CD14-positive monocyte (primary cell): ENCODE measurements at places on chromosomes 11 and 22.
A peak's percentile ranks its signal among the peaks of the same experiment; 100 is the strongest.

- peak; percentile 33 for DNase-seq
Observed at GRCh38 chr11:11966826-11967668, 41.4 kb downstream of the DKK3 start.

- DNase-seq: no peak
Observed at GRCh38 chr11:127804747-127805400, 782.5 kb downstream of the ETS1 start.

DNA sequence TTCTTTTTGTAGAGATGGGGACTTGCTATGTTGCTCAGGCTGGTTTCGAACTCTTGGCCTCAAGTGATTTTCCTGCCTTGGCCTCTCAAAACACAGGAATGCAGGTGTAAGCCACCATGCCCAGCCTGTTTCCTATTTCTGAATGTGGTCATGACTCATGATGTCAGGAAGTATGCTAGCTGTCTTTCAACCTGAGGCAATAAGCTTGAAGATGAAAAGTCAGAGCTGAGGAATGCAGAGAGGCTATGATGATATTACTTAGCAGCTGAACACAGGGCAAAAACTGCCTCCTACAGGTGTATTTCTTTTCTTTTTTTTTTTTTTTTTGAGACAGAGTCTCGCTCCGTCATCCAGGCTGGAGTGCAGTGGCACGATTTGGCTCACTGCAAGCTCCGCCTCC, 9.0 kb upstream of the NUCB2 start:
- no peak for DNase-seq

GRCh38 chr11:132278801-132279574, 908.6 kb downstream of the NTM start:
- DNase-seq: no peak

DNA sequence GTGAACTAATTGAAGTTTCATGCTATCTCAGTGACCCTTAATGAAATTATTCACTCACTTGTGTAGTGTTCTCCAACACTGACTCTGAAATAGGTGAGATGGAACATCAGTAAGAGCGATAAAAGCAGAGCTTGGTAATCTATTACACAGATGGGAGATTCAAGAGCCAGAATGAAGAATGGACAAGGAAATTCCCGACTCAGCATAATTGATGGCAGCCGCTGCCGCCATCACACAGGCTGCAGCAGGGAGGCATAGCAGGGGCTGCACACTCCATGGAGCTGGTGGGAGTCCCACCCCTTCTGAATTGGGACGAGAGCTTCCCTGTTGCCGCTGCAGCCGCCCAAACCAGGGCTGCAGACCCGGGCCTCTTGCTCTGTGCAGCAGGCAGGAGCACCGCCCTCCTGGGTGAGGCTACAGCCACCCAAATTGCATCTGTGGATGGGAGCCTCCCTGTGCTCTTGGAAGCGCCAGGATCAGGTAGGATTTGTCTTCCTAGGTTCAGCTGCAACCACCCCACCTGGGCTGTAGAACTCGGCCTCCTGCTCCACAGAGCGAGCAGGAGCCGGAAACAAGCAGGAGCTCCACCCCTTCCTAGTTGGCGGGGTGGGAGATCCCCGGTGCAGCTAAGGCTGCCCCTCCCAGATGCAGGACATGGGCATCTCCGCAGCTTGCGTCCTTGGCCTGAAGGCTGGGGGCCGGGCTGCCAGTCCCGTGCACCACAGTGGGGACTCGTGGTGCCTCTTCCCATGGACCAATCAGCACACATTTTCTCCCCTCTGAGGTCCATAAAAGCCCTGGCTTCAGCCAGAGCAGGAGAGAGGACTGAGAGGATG, 535.1 kb upstream of the LUZP2 start:
- DNase-seq: no peak

DNA sequence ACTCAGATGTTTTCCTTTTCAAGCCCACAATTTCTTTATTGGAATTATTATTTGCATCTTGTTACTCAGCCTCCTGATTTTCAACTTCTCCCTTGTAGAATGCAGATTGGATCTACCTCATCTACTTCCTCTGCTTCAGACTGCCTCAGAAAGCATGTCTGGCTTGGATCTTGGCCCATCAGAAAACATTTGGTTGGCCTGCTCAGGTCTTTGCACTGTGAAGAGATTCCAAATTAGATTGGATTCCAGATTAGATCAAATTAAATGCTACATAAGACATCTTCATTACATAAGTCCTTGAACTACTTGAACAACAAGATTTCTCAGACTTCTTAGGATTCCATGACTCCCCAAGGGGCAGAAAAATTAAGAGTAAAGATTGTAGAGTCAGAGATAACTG, 358.0 kb downstream of the DLG2 start:
- DNase-seq: no peak

DNA sequence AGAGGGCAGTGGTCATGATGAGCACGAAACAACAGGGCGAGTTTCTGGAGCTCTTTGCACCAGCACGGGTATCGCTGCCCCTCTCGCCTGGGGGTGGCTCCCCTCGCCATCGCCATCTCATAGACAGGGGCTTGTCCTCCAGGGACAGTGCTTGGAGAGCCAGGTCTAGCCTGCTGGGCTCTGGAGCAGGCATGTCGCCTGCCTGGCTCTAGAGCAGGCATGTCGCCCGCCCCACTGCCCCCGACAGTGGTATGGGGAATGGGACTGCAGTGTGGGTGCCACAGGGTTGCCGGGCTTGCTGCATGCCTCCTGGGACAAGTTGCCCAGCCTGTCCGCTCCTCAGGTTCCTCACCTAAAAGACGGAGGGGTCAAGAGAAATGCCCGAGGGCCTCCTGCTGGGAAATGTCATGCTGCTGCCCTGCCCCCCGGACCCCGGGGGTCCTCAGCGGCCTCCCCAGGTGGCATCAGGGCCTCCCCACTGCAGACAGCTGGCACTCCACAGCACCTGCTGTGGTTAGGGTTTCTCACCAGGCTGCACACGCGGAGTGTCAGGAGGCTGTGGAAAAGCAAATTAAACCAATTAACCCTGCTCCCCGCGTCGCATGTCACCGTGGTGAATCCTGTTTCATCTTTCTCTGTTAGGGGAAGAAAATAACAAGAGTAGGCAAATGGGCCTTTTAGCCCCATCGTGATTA, 403.0 kb downstream of the TBC1D22A start:
- DNase-seq: no peak

GRCh38 chr22:29706486-29706885, 13.3 kb upstream of the CABP7 start:
- no peak for DNase-seq

GRCh38 chr11:105903113-105903512, 118.9 kb downstream of the MSANTD4 start:
- DNase-seq: no peak

- DNase-seq: no peak
Observed at GRCh38 chr11:64450168-64450560, 91.2 kb downstream of the RPS6KA4 start.

GRCh38 chr11:92846491-92847125, 122.8 kb upstream of the MTNR1B start:
- DNase-seq: no peak

DNA sequence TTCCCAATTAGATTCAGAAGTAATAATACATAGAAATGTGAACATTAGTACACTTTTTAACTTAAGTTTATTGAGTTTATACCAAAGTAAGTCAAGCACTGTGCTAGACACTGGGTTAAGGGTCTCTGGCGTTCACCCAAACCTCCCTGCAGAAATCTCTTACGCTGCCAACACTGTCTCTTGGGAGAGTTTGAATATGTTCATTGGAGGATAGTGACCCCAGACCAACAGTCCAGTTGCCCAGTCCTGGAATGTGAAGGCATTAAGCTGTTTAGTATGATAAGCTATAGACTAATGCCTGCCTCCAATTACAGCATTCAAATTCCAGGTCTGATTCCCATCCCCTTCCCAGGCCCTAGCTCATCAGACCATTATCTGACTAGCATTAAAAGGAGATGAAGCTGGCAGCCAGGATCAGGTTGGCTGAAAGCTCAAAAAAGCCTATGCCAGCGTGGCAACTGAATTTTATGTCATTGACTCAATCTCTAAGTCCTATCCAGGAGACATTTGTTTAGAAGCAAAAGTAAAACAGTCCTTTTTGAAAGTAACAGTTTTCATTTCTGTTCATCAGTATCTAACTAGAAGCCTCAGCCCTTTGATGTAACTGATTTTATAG, 77.8 kb downstream of the SFI1 start:
- no peak for DNase-seq

DNA sequence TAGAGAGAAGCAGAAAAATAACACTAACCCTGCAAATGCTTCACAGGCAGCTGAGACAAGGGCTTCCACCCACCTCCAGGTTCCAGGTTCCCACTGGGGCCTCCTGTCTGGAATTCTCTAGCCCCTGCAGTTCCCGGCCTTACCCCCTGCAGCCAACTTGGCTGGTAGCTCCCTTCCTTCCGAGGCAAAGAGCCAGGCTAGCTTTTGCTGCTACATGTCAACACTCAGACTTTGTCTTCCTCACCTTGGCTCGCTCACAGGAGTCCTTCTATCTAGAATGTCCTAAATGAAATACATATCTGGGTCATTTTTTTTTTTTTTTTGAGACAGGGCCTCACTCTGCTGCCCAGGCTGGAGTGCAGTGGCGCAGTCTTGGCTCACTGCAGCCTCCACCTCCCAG, 9.9 kb upstream of the TTLL1 start:
- no peak for DNase-seq

GRCh38 chr11:125998267-125998666, 52.4 kb downstream of the VSIG10L2 start:
- no peak for DNase-seq

- DNase-seq: no peak
Observed at GRCh38 chr22:35403356-35403755, 3.4 kb downstream of the MCM5 start.

DNA sequence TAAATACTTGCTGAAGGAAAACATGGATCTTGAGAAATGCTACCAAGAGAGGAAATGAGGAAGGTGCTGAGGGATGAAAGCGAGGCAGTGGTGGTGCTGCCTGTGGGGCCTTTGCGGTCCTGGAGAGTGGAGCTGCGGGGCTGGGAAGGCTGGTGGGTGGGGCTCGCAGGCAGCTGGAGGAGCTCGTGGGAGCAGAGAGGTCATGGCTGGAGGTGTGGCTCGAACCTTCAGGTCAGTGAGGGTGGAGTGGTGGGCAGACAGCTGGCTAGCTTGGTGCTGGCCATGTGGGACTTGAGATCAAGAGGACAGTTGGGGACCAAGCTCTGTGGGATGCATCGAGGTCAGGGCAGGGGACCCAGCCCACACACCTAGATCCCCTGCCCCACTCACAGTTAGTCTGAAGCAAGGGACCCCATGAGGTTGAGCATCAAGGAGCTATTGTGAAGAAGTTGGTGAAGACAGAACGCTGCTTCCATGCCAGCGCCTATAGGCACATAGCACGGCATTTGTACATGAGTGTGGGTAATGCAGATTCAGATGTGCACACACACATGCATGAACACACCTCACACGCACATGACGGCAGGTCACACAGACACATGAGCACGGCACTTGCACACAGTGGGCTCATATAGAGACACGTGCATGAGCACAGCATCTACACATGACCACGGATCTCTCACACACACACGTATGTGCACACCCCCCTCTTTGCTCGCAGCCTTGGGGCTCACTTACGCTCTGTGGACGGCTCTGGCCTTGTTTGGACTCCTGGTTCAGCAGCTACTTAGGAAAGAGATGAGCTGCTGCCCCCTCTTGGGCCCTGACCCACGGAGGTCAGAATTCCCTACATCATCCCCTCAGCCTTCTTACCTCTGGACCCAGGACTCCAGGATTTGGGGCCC, 30.4 kb downstream of the SHANK3 start:
- DNase-seq: no peak

DNA sequence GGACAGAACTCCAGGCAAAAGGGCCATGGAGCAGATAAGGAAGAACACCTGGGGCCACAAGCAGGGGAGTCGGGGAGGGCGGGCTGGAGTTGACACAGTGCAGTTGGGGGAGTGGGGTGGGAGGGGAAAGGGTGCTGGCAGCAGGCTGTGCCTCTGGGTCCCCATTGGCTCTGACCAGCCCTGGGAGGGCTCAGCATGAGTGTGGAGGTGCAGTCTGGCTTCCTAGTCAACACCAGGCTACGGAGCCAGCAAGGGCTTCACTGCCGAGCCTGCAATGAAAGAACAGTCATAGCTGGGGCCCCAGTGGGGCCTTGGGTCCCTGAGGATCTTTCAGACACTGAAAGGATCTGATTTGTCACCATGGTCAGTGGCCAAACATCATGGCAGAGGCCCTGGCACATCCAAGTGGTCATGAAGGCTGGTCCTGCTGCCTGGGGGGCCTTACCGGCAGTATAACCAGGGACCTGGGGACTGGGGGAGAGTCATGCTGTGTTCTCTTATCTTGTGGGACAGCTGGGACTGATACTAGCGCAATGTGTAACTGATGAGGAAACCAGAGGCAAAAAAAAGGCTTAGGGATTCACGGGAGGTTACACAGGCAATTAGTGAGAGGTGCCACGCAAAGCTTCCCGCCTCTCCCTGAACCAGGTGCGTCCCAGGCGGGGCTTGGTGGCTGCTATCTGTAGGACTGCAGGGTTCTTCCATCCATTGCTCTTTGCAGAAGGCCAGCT, 11.6 kb downstream of the SLC37A2 start:
- no peak for DNase-seq

GRCh38 chr11:33980897-33981296, 70.6 kb upstream of the CAPRIN1 start:
- DNase-seq: no peak

GRCh38 chr22:49619301-49619700, 208.4 kb downstream of the BRD1 start:
- no peak for DNase-seq

DNA sequence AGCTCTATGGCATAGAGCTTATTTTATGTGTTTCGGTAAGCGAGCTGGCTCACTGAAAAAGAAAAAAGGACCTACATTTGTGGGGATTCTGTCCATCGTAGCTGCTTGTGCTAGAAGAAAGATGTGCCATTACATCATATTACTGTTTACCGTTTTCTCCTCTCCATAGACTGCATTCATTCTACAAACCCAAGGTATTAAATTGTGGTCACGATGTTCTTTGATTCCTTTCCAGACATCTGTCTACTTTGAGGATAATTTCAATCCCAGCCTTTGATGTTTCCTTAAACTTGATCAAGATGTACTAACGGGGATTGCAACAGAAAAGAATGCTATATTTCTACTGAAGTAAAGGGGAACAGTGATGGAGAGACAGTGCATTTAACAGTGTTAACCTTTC, 5.5 kb upstream of the OR52N1 start:
- DNase-seq: no peak

DNA sequence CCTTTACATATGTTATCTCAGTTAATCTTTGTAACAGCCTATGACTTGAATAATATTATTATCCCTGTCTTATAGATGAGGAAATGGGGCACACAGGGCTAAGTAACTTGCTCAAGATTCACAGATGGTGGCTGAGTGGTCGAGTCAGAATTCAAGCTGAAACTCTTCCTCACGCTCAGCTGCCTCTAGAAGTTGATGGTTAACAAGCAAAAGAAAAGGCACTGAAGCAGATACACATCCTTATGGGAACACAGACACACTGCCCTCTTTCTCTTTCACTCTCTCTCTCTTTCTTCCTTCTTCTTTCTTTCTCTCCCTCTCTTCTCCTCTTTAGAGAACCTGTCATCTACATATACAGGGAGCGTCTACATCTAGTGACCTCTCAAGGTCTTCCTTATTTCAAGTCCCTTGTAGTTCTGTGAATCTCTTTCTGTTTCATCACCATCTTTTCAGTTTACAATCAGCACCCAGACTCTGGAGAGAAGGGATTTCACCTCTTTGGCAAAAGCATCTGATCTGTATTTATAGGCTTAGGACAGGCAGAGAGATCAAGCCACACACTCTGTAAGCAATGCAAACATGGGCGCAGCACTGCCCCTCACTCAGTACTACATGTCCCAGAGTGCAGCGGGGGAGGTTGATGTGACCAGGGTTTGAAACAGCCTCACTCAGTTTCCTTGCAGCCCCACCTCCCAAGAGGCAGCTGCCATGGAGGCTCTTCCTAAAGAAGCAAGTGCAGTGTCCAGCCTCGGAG, 75.7 kb downstream of the GRAMD1B start:
- DNase-seq: no peak

- no peak for DNase-seq
Observed at GRCh38 chr11:66365711-66366619, 5.6 kb downstream of the SLC29A2 start.
